ENCODE measurements at places on chromosomes 7 and 10. TPM values are rescaled to one million over a fixed set of nuclear protein-coding genes. Genes with fewer than 3 reads are reported as not detected.

Gene MYL7
- not detected for total RNA-seq

Gene OR6B1
- not detected for total RNA-seq

Gene TET1
- 0.37 TPM for total RNA-seq

Gene VWDE
- total RNA-seq = 4.1 TPM

Gene TYSND1
- total RNA-seq = 34.1 TPM

Gene ARHGAP12
- 40.7 TPM for total RNA-seq

Gene CACNB2
- not detected for total RNA-seq

Gene AKR1B1
- 2,713 TPM for total RNA-seq

Gene NUTM2D
- 2.1 TPM for total RNA-seq

Gene ARHGEF5
- total RNA-seq = 8.7 TPM

Gene TMEM130
- 27.3 TPM for total RNA-seq

Gene YKT6
- 102 TPM for total RNA-seq

Gene CALHM3
- total RNA-seq = not detected

Gene PPP1R9A
- 10.8 TPM for total RNA-seq

Gene ADAMTS14
- total RNA-seq = 1.0 TPM

Gene CC2D2B
- total RNA-seq = not detected

Gene TMEM236
- total RNA-seq = 0.14 TPM

Gene ITGA8
- not detected for total RNA-seq

Gene PAPSS2
- 77.9 TPM for total RNA-seq

Gene PPA1
- 204 TPM for total RNA-seq

Gene NPTX2
- 40.5 TPM for total RNA-seq

Gene CADPS2
- 8.6 TPM for total RNA-seq

Gene RBM28
- total RNA-seq = 30.0 TPM

Gene ARMC3
- 5.2 TPM for total RNA-seq

Gene HABP2
- 0.72 TPM for total RNA-seq

Gene CTAGE4
- 0.84 TPM for total RNA-seq

Measured in Caki2 (cell line).